ENCODE measurements at places on chromosomes 2 and 18. TPM values are rescaled to one million over a fixed set of nuclear protein-coding genes. Genes with fewer than 3 reads are reported as not detected.

GRCh38 chr2:45103351-45104345 is 94.4 kb upstream of the SIX2 start:
- DNase-seq, result no peak

DNA sequence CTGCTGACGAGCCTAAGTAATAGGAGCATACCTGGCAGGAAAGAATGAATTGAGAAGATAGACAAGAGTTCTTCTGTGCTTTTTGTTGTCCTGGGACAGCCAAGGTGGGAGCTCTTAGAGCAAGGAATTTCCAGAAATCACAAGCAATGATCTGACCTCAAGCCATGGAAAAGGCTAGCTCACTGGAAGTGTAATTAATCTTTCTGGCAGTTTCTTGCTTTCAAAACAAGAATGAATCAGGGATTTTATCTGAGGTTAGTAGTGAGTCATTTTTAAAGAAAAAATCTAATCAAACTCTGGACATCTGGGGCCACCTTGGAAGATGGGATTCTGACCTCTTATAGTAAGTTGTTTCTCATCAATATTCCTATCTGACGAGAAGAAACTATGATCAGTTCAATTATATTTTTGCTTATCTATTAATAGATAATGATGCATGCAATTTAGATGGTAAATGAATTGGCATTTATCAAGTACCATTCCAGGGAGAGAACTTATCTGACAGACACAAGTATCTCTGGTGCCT is 98.0 kb downstream of the ADCYAP1 start:
- DNase-seq, result no peak

DNA sequence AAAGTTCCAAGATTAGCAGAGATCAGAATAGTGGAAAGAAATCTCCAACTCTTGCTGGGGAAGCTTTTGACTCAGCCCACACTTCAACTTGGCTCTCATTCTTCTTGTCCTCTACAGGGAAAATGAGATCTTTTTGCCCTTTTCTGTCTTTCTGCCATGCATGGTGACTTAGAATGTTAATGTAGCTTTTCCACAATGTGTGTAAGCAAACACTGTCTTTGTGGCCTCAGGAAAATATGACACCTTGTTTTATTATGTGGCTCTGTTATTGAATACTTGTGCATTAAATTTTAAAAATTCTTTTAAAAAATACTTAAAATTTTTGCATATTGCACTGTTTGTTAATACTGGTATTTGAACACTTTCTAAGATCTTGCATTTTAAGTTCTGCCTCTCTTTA is 65.4 kb upstream of the WDR75 start:
- no peak for DNase-seq

DNA sequence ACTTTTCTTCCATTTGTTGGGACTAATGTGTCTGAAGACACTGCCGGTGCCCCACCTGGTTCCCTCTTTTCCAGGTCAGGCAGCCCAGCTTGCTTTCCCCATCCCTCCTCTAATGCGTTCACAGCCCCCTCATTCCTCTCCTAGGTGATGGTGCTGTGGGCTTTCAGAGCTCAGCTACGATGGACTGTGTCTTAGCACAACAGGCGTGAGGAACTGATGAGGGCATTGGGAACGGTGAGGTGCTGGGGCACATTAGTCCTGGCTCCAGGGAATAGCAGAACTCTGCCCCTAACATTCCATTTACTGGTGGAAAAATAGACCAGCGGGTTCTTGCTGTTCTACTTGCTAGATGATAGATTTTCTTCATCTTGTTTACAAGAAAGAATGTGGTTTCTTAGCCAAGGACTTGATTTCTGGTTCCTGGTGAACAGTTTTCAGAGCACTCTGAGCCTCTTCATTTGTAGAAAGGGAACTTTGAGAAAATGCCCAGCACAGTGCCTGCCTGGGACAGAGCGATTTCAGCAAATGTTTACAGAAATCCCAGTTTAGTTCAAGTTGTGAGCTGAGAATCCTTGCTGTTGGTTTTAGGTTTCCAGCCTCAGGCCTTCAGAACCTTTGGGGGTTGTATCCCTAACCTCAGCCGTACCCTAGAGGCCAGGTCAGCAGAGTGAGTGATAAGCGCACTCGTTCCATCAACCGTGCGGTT is 42.5 kb downstream of the LDLRAD4 start:
- no peak for DNase-seq

DNA sequence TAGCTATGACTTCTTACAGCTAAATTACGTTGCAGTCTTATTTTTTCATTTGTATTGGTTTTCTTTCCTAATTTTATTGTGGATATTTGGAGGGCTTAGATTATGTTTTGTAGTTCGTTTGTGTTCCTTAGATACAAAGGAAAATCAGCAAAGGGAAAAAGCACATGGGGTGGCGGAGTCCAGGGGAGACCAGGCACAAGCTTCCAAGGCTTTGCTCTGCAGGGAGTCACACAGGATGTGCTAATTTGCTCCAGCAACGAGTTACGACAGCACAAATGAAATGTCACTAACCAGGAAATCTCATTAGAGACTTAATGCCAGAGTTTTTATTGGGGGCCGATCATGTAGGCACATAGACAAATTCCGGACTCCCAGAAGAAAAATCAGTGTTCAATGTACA is 60.5 kb upstream of the CABYR start:
- no peak for DNase-seq

The ITGB6 gene
- polyA plus RNA-seq, result 47.9 TPM

The SERPINB4 gene
- not detected for polyA plus RNA-seq

DNA sequence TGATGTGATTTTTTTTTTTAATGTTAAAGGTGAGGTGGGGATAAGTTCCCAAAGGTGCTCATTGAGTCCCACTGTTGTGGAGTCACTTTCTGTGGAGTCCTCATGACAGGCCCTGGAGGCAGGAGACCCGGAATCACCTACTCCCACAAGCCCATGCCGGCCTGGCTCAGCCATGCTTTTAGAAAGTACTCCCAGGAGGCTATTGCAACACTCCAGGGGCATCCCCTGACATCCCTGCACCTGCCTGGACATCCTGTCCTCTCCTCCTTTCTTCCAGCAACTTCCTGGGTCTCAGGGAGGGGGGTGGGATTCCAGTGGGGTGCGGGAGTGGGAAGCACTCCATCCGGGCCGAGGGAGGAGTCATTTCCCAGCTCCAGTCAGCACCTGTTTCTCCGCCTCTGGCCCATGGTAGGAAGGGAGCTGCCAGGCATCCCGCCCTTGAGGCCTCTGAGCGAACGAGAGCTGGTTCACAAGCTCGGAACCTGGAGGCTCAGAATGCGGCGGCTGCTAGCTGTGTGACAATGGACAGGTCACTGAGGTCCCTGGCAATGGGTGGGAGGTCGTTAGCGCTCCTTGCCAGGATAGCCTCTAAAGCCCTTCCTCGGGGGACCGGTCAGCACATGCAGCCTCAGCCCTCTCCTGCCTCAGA is 163.9 kb upstream of the ID2 start:
- DNase-seq, result no peak

DNA sequence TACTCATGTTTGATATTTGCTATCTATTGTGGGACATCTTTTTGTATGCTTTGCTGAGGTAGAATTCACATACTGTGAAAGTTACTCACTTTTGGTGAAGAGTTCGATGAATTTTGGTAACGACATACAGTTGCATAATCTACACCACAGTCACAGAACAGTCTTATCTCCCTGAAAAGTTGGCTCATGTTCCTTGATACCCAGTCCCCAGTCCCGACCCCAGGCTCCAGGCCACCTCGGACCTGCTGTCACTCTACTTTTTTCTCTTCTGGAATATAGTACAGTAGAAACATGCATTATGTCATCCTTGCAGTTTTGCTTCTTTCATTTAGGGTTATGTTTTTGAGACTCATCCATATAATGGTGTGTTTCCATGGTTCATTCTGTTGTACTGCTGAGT is 191.7 kb downstream of the FAM210A start:
- no peak for DNase-seq

The TM4SF20 gene
- polyA plus RNA-seq, result 30.8 TPM

DNA sequence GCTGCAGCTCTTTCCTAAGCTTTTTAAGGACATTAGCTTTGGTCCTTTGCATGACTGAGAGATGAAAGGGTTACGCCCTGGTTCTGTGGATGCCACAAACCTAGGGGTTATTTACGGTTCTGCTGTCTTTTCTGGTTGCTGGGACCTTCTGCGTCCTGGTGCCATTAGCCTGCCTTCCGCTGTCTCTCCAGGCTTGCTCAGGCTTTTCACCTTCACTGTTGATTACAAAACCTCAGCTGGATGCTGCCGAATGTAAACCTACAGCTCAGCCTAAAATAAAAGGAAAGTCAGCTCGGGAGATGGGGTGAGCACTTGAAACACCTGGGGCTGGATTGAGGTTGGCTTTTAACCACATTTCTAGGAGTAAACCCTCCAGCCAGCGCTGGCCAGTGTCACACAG is 130.9 kb upstream of the ARHGAP28 start:
- DNase-seq, result no peak

The THOC1 gene
- polyA plus RNA-seq, result 32.6 TPM

DNA sequence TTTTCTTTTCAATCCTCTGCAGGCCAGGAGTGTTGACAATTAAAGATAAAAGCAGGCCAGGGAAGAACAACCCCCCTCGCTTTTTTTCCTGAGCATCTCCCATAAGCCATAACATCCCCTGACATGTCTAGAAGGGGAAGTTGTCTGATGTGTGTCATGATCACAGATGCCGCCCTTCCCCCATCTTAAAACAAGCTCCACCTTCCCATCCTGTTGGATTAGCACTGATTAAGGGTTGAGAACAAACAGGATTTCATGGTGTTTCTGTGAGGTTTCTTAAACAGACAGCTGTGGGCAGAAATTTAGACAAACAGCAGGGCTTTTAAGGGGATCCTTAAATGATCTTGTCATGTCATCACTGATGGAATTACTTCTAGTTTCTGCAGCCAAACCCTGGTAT is 59.4 kb upstream of the UPP2 start:
- no peak for DNase-seq

DNA sequence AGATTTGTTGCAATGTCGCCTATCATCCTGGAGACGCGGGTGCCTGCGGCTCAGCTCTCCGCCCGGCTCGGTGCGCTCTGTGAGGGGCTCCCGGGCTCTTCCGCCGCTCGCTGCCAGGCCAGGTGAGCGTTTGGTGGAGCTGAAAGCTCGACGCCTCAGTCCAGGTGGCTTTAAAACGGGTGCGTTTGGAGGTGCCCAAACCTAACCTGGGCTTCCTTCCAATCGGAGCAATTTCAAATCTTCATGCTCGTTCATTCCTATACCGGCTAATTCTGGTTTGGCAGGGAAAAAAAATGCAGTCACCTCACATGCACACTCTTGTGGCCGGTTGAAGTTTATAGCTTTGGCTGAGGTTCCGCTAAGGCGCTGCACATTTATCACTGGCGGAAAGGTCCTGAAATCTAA is at the start of gene SLC16A14:
Gene SLC16A14, minus strand, starts transcription at position 274 of the 405 bp plus-strand sequence. CDS start 9,572 bp downstream, outside the sequence.
- DNase-seq, result peak; percentile 64
